ENCODE measurements at places on chromosomes 3 and 15. TPM values are rescaled to one million over a fixed set of nuclear protein-coding genes. Genes with fewer than 3 reads are reported as not detected.

Gene ST3GAL6
- 5.9 TPM for total RNA-seq

Gene CCR5
- 3.9 TPM for total RNA-seq

Gene MAP6D1
- 1.1 TPM for total RNA-seq

Gene PLCH1
- 8.0 TPM for total RNA-seq

Gene CPLX3
- not detected for total RNA-seq

Gene ITGA11
- 2.6 TPM for total RNA-seq

Gene WDR93
- total RNA-seq, result 0.49 TPM

Gene ITPKA
- 3.2 TPM for total RNA-seq

Gene HTR3E
- not detected for total RNA-seq

Gene ISLR
- 53.0 TPM for total RNA-seq

Gene GALNT15
- total RNA-seq, result 3.9 TPM

Gene SPATA12
- 0.43 TPM for total RNA-seq

Gene STXBP5L
- total RNA-seq, result 0.35 TPM

Gene MGLL
- total RNA-seq, result 193 TPM

Gene GOLGA8S
- total RNA-seq, result 0.29 TPM

Gene VGLL3
- 39.2 TPM for total RNA-seq

Gene PGBD4
- 1.2 TPM for total RNA-seq

Gene ACOX2
- total RNA-seq, result 19.5 TPM

Gene CLDN18
- total RNA-seq, result 6.7 TPM

Gene ALDH1A3
- total RNA-seq, result 2.1 TPM

Gene SRGAP3
- total RNA-seq, result 7.8 TPM

Gene LRRC31
- 2.9 TPM for total RNA-seq

Gene GHSR
- not detected for total RNA-seq

Gene RTP1
- not detected for total RNA-seq

Gene KBTBD13
- total RNA-seq, result not detected

Gene CILP
- 19.2 TPM for total RNA-seq

Gene RBP2
- 12.2 TPM for total RNA-seq

Gene SLC22A14
- total RNA-seq, result 0.46 TPM

Gene IQCF5
- not detected for total RNA-seq

Gene ADIPOQ
- total RNA-seq, result 0.26 TPM

Gene CFAP20DC
- total RNA-seq, result 1.9 TPM

Gene GMNC
- total RNA-seq, result 0.26 TPM

Gene KCNMB3
- total RNA-seq, result 3.1 TPM

Gene ECE2
- total RNA-seq, result 0.14 TPM

Gene VEPH1
- total RNA-seq, result 3.1 TPM

Gene ABTB1
- 57.7 TPM for total RNA-seq

Gene GPR160
- 36.3 TPM for total RNA-seq

Gene CPEB1
- total RNA-seq, result 4.8 TPM

Gene A4GNT
- total RNA-seq, result not detected

Gene PLAAT1
- 0.58 TPM for total RNA-seq

Gene TMEM266
- 0.26 TPM for total RNA-seq

Gene DGKG
- total RNA-seq, result 7.3 TPM

Gene ARL14
- 18.5 TPM for total RNA-seq

Gene LRRN1
- 33.0 TPM for total RNA-seq
